SW480 (cell line): ENCODE measurements at places on chromosomes 6 and 20.

DNA sequence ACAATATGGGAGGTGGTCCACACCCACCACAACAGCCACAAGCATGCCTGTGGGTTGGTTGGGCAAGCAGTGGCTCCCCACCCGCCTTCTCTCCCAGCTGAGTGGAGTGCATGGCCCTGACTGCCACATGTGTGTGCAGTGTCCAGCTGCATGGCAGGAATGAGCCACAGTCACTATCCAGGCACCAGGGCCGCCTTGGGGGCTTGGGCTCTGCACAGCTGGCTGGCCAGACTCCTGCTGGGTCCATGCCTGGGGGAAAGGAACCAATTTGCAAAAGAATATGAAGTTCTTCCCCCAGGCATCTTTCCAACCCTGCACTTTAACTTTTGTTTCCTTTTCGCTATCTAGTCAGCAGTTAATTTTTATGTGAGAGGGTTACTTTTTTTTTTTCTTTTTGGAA is 11.6 kb upstream of the ASCC3 start:
- no peak for DNase-seq

DNA sequence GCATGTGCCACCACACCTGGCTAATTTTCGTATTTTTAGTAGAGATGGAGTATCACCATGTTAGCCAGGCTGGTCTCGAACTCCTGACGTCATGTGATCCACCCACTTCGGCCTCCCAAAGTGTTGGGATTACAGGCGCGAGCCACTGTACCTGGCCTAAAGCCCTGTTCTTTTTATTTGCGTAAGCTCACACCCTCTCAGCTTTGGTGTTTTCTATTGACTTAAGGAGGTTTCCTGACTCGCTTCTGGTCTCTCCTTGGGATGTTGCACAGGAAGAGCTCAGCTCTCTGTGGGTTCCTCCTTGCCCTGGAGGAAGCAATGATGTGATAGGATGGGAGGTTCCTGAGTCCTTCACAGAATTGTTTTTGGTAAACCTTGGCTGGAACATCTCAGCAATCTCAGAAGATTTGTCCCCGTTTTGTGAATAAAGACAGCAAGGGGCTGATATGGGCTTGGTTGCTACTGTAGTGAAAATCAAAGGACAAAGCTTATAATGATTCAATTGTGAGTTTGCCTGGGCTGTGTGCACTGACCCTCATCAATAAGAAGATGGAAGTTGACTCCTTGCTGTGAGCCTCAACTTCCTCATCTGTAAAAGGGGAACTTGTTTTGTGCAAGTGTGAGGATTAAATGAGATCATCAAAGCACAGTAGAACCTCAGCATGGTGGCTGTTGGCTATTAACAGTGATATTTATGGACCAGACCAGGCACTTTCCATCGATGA is 27.0 kb downstream of the TOX2 start:
- no peak for DNase-seq

GRCh38 chr6:162670345-162670744 is 57.2 kb downstream of the PRKN start:
- DNase-seq, result no peak

GRCh38 chr6:26223650-26224546 is 136.7 kb downstream of the HFE start:
- peak; percentile 97 for DNase-seq

GRCh38 chr20:9081423-9081966 is 12.6 kb downstream of the PLCB4 start:
- DNase-seq, result no peak

DNA sequence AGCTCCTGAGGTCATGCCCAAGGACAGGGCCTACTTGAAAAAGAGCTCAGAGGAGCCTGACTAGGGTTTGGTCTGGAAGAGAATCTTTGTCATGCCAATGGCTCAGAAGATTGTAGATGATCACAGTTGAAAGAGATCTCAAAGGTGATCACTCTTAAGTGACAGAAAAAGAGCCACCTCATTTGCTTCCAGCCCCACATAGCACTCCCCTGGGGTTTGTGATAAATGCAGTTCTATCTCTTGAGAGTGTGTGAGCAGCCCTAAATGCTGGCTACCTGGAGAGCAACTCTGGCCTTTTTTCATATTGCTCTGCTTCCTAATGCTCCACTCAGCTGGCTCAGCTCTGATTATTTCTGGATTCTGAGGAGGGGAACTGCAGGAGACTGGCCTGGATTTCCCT is 39.3 kb downstream of the KLHL32 start:
- DNase-seq, result no peak

- DNase-seq, result no peak
Observed at GRCh38 chr20:36700438-36700837, 45.5 kb downstream of the NDRG3 start.

GRCh38 chr6:137928286-137928685 is 61.2 kb downstream of the TNFAIP3 start:
- no peak for DNase-seq

DNA sequence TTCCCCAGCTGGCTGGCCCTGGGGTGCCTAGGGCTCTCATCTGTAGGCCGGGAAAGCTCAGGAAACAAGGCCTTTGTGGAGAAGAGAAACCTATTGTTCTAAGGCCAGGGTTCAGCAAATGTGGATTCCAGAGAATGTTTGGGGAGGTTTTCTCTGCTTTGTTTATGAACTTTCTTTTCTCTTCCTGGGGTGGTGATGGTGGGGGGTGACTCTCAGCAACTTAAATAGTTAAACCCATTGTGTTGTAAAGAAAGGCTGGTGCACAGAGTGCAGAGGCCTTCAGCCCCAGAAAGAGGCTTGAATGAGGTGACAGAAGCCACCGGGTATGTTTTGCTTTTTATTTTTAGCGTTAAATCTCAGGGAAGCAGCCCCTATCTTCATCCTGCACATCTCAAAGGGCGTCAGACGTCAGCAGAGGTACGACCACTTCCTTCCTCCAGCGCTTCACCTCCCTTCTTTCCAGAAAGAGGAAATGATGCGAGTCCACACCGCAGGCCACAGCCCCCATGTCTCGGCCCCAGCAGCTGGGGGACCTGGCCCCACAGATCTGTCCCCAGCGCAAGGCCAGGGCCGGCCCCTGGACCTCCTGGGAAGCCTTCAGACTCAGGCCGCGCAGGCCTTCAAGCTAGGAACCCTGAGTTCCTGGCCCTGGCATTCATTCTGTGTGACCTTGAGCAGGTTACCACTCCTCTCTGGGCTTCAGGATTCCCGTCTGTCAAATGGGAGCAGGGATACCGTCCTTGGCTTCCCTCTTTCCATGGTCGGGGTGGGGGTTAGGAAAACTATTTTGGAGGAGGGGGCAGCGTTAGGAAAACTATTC is 605 bp upstream of the PPP1R16B start:
- DNase-seq, result no peak

- DNase-seq, result no peak
Observed at GRCh38 chr20:3995749-3996320, 19.5 kb downstream of the RNF24 start.

- DNase-seq, result no peak
Observed at GRCh38 chr6:81895511-81896185, 143.2 kb upstream of the TENT5A start.
